Sigmoid colon (tissue), 7 donors: ENCODE measurements at places on chromosomes 16 and 17. TPM values are rescaled to one million over a fixed set of nuclear protein-coding genes. Genes with fewer than 3 reads are reported as not detected.
A peak's percentile ranks its signal among the peaks of the same experiment; 100 is the strongest.

The NPIPA8 gene
- not detected for total RNA-seq

GRCh38 chr17:206941-207560 lies 25.6 kb upstream of the DOC2B start:
- H3K27ac ChIP-seq: no peak overlapping the region
- peak; percentile 55 for DNase-seq
- H3K4me3 ChIP-seq: no peak overlapping the region
- no peaks in the 10 kb centered on the region for H3K36me3 ChIP-seq

- H3K27ac ChIP-seq: no peak overlapping the region
- H3K27me3 ChIP-seq: no peaks in the 10 kb centered on the region
Observed at GRCh38 chr17:70655176-70655958, 486.0 kb downstream of the KCNJ2 start.

GRCh38 chr17:18197535-18198194 lies 14.0 kb downstream of the ALKBH5 start:
- no peak overlapping the region for H3K4me3 ChIP-seq
- H3K36me3 ChIP-seq: peaks cover 13% of the 10 kb centered on the region
- H3K27me3 ChIP-seq: no peaks in the 10 kb centered on the region
- no peaks in the 10 kb centered on the region for H3K4me1 ChIP-seq
- H3K27ac ChIP-seq: no peak overlapping the region

- H3K4me1 ChIP-seq: peaks cover 8% of the 10 kb centered on the region
- no peaks in the 10 kb centered on the region for H3K36me3 ChIP-seq
- no peaks in the 10 kb centered on the region for H3K27me3 ChIP-seq
- H3K4me3 ChIP-seq: no peak overlapping the region
- peak; percentile 36 for DNase-seq
- H3K27ac ChIP-seq: no peak overlapping the region
Observed at GRCh38 chr17:40516581-40517285, 15.3 kb upstream of the TNS4 start.

The ADGRG1 gene
- total RNA-seq: 8.0 TPM

DNA sequence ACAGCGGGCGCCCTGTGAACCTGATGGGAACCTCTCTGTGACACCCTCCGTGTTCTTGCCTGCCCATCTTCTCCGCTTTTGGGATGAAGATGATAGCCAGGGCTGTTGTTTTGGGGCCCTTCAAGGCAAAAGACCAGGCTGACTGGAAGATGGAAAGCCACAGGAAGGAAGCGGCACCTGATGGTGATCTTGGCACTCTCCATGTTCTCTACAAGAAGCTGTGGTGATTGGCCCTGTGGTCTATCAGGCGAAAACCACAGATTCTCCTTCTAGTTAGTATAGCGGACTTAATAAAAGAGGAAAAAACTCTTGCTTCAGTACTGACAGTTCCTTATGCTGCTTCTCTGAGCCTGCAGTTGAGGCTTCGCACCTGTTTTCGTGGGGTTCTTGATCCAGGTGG lies 10.5 kb downstream of the CDK5RAP3 start:
- no peak overlapping the region for H3K4me3 ChIP-seq
- H3K27me3 ChIP-seq: no peaks in the 10 kb centered on the region
- no peak for DNase-seq
- H3K4me1 ChIP-seq: no peaks in the 10 kb centered on the region

The KRTAP4-4 gene
- not detected for total RNA-seq
